ENCODE measurements at places on chromosomes 7 and 10. TPM values are rescaled to one million over a fixed set of nuclear protein-coding genes. Genes with fewer than 3 reads are reported as not detected.

- no peak for DNase-seq
Observed at GRCh38 chr7:6655636-6656385, 18.7 kb downstream of the ZNF316 start.

- DNase-seq: no peak
Observed at GRCh38 chr7:116984917-116985316, 31.6 kb downstream of the ST7 start.

Gene TMEM178B
- 31.4 TPM for total RNA-seq

Gene UCMA
- total RNA-seq: not detected

Gene CREB5
- total RNA-seq: 4.7 TPM

DNA sequence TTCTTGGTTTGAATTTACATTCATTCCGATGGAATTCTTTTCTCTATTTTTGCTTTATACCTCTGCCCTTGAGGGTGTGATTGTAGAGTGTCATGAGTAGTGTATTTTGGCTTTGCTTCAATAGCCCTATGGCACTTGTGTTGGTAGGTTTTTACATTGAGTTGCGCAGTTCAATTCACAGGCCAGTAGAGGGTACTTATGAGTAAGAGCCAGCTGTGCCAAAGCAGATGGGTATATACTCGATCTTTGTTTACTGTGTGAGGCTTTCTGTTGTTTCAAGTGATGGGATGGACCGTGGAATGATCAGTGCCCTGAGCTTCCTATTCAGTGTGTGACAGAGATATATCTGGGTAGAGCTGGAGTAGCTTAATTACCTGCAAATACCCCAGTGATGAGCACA is 4.3 kb upstream of the AKR1C3 start:
- no peak for DNase-seq

GRCh38 chr7:112254156-112254555 is 47.7 kb downstream of the ZNF277 start:
- DNase-seq: no peak

Gene AOC1
- 0.09 TPM for total RNA-seq

DNA sequence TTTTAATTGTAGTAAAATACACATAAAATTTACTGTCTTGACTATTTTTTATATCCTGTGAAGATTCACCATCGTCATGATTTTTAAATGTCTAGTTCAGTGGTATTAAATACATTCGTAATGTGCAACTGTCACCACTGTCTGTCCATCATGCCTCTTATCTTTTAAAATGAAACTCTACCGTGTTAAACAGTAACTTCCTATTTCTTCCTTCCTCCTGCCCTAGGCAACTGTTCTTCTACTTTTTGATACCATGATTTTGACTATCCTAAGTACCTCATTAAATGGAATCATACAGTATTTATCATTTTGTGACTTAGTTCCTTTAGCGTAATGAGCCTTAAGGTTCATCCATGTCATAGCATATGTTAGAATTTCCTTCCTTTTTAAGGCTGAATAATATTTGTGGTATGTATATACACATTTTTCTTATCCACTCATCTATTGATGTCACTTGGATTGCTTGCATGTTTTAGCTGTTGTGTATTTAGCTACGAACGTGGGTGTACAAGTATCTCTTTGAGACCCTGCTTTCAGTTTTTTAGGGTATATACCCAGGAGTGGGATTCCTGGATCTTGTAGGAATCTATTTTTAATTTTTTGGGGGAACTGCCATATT is 13.5 kb downstream of the SLK start:
- DNase-seq: no peak

DNA sequence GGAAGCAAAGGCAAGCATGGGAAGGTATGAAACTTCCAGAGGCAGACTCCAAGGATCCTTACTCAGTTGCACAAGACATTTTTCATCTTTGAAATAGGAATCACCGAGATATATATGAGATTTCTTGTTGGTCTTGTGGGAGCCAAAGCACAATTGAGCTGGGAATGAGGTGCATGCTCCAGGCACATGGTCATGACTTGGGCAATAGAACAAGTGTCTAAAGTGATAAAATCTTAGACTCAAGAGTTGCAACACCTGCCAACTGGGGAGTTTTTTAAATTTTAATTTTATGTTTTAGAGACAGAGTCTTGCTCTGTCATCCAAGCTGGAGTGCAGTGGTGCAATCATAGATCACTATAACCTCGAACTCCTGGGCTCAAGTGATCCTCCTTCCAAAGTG is 169.5 kb upstream of the ADCY1 start:
- no peak for DNase-seq

- no peak for DNase-seq
Observed at GRCh38 chr7:148362541-148362940, 228.0 kb upstream of the C7orf33 start.

- DNase-seq: no peak
Observed at GRCh38 chr7:100275120-100275519, 32.4 kb upstream of the SPDYE3 start.

- DNase-seq: no peak
Observed at GRCh38 chr7:12294701-12295100, 83.6 kb downstream of the TMEM106B start.

DNA sequence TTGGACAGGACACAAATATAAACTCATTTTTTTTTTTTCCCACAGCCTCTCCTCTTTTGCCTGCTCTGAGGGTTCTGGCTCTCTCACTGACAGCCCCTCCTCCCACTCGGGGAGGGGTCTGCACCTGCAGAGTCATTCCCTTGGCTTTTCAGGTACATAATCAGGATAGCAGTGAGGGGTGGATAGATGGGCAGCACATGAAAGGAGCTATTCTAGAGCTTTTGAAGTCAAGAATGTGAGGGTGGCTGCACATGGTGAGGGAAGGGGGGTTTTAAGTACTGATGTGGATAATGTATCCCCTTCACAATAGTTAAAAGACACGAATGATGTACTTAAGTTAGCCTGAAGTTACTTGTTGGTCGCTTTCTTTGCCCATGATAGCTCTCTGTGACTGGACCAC is 76.2 kb downstream of the CFAP58 start:
- no peak for DNase-seq

DNA sequence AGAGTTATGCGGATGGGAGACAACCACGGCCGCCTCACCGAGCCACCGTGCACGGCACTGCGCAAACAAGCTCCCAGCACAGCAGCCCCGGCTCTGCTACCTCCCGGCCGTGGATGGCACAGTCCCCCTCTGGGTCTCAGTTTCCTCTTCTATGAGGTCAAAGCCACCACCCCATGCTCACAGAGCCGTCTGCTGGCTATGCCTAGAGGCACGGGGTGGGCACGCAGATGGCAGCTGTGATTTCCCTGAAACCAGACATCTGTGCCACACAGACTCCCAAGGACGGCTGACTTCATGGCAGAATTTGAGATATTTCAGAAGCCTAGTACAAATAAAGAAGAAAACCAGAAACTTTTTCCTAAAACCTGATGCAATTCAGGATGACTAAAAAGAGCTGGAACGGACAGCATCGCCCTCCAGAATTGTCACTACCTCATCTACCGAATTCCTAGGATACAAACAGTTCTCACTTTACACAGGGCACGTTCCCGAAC is 73.2 kb downstream of the AMZ1 start:
- DNase-seq: no peak

DNA sequence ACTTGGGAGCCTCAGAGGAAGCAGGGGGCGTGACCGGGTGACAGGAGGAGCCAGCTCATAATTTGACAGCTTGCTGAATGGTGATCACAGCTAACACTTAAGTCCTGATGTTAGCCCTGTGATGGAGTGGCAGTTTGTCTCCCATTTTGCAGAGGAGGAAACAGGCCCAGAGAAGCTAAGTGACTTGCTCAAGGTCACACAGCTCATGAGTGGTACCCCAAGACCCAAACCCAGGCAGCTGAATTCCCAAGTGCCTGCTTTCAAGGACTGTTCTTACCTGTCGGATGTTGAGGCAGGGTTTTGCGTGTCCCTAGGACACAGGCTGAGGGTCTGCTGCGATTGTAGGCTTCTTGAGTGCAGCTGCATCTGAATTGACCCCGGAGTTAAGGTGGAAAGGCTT is 51.7 kb downstream of the PALD1 start:
- no peak for DNase-seq

GRCh38 chr10:48803801-48804584 is 119.3 kb downstream of the WDFY4 start:
- DNase-seq: no peak

All from heart right ventricle (tissue), 16 donors.